ENCODE measurements at places on chromosomes 11 and 22. TPM values are rescaled to one million over a fixed set of nuclear protein-coding genes. Genes with fewer than 3 reads are reported as not detected.
A peak's percentile ranks its signal among the peaks of the same experiment; 100 is the strongest.

The KDELR3 gene
- total RNA-seq: 180 TPM

The SLC43A1 gene
- 3.6 TPM for total RNA-seq

DNA sequence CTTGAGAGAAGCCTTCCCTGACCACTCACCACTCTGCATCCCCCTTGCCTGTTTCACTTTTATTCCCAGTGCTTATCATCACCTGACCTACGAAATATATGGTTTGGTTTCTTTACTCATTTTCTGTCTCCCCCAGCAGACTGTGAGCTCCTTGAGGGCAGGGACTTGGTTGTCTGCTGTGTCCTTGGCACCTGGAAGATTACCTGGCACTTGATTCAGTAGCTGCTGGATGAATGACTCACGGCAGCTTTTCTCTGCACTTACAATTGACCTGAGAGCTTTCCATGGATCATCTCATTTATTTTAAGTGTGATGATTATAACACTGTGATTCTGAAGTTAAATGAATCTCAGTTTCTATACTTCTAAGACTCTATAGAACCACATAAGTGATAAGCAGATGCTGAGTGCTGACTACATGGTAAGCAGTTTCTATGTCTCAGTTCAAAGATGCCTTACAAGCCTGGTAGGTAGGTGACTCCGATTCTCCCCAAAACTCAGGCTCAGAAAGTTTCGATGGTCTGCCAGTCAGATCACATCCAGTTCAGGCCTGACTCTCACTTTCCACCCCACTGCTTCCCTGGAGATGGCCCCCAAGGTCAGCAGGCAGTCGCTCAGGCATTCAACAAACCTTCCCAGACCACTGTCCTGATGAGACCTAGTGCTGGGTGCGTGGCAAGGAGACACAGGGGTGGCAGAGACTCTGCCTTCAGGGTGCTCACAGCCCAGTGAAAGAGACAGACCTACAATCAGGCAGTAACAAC, 11.6 kb downstream of the IL2RB start:
- DNase-seq: no peak

- peak; percentile 88 for DNase-seq
Measured at GRCh38 chr11:10592331-10592730, 23.9 kb upstream of the LYVE1 start.

DNA sequence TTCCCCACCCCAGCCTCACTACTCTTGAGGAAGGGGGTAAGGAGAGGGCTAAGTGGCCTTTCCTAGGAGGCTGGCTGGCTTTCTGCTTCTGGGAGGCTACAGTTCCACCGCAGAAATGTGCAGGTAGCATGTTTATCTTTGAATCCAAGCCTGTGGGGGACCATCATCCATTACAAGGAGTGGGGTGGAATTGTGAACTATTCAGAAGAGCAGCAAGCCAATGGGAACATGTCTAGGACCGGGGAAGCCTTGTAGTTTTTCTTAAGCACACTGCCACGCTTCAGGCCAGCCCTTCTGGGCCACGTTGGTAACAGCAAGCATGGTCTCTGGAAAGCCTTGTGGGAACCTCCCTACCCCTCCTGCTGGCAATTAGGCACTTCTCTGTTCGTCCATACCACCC, 100.3 kb downstream of the AMOTL1 start:
- no peak for DNase-seq

GRCh38 chr11:95778699-95779098, 10.9 kb downstream of the FAM76B start:
- no peak for DNase-seq

The RBMXL2 gene
- not detected for total RNA-seq

The RASL10A gene
- 0.45 TPM for total RNA-seq

DNA sequence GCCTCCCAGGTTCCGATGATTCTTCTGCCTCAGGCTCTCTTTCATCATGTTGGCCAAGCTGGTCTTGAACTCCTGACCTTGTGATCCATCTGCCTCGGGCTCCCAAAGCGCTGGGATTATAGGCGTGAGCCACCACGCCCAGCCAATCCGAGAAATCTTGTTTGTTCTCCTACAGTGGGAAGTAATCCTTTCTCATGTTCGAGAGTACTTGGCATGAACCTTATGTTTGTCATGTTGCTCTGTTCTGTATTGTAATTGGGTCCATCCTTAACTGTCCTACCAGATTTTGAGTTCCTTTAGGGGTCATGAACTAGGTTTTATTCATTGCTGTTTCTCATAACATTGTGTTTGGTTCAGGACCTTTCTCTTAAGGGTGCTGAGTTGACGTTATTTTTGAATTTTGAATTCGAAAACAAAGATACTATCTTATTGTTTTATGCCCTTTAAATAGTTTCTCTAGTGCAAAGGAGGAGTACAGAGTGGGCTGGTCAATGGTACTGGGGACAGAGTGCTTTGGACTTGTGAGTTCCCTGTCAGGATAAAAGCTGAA, 113.4 kb upstream of the RRM1 start:
- no peak for DNase-seq

- no peak for DNase-seq
Measured at GRCh38 chr22:40041366-40042137, 46.8 kb downstream of the FAM83F start.

The KRTAP5-9 gene
- total RNA-seq: not detected

GRCh38 chr11:47923667-47924066, 56.7 kb upstream of the PTPRJ start:
- DNase-seq: peak; percentile 46

The HSCB gene
- 15.6 TPM for total RNA-seq

DNA sequence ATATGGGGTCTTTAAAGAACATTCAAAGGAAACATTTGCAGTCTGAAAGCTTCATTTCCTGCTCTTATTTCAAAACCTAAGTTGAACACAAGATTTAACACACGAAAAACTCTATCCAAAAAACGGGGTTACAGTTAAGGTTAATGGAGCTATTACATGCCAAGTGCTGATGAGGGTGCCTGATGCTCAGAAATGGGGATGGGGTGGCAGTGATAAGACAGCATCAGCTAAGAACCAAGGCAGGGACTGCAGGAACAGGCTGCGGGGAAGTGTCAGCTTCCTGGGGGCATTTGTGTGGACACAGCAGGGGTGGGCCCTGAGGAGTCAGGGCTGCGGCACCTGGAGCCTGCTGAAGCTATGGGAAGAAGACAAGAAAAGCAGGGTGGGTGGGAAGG, 12.2 kb downstream of the DGCR2 start:
- DNase-seq: no peak

DNA sequence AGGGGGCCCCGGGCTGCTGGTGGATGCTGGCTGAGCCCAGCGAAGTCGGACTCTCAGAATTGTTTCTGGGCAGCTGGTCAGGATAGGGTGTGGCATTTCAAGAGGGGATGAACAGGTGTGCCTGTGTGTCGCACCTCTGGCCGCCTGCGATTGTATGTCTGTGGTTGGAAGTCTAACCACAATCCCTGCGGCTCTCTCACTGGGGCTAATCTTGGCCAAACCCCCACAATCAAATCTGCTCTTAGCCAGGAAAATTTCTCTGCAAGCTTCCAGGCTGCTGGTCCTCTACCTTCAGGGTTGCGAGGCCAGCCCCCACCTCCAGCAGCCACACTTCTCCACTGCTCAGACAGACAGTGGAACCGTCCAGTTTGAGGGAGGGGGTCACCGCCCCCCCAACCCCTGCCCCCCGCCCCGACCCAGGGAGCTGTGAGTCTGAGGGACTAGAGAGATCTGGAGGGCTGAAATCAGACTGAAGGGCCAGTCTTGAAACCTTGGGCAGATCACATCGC, 953 bp downstream of the ATG16L2 start:
- no peak for DNase-seq

DNA sequence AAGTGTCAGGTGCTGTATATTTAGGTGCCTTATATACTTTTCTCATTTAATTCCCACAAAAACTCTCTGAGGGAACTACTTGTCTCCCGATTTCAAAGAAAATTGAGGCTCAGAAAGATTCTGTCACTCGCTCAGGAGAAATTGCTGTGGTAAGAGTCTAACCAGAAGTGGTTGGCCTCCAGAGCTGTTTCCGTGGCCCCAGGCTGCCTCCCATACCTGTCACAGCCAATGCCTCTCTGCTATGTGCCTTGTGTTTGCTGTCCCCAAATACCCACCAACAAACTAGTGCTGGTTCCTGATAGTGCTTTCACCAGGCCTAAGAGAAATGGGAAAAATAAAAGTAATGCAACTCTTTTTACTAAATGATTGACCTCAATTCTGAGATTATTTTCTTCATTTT, 21.0 kb upstream of the TMEM86A start:
- no peak for DNase-seq

DNA sequence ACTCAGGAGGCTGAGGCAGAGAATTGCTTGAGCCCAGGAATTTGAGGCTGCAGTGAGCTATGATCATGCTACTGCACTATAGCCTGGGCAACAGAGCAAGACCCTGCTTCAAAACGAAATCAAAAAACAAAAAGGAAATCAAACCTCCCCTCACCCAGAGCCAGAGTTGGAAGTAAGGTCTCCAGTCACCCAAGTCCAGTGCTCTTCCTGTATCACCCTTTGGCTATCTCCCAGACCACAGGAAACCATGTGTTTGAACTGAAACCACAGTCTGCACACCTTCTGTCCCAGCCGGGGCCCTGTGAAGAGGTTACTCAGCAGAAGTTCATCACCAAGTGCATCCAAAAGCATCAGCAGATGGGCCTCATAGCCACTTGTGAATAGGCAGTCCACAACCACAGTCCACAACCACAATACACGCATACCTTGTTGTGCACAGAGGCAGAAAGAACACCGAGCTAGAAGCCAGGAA, 4.6 kb downstream of the MYH9 start:
- DNase-seq: peak; percentile 82

DNA sequence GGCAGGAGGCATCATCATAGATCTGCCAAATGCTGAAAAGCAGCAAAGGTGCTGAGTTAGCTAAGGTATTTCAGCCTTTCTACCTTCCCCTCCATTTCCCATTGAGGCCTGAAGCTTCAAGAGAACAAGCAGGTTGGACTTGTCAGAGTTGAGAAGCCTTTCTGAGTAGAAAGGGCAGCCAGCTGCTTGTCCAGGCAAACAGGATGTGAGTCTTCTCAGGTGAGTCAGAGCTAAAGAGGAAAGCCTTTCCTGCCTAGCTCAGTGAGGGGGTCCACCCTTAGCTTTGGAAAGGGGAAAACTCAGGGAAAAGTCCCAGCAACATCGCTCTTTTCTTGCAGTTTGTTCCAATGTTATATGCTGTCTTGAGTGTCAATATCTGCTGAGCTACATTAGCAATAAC, 13.2 kb upstream of the MPZL2 start:
- peak; percentile 30 for DNase-seq

The GGTLC2 gene
- total RNA-seq: not detected

The OR51E2 gene
- not detected for total RNA-seq

- DNase-seq: no peak
Measured at GRCh38 chr11:40252236-40252635, 1207.2 kb downstream of the LRRC4C start.

The MS4A3 gene
- total RNA-seq: not detected
